ENCODE measurements at places on chromosomes 2 and 18.

DNA sequence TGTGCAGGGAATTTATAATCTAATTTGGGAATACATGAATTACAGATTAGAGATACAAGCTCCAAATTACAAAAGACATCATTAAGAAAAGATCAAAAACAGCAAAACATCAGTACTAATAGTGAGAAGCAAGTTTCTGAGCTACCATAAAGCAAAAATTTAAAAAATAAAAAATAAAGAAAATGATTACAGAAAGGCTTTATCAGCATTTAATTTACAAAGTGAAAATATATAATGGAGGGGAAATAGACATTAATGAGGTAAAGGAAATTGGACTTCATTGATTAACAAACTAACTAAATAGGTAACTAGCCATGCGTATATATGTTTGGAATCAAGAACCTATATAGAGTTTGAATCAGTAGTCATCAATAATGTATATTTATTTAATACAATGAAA is 712.9 kb upstream of the DDX18 start:
- no peak for DNase-seq

DNA sequence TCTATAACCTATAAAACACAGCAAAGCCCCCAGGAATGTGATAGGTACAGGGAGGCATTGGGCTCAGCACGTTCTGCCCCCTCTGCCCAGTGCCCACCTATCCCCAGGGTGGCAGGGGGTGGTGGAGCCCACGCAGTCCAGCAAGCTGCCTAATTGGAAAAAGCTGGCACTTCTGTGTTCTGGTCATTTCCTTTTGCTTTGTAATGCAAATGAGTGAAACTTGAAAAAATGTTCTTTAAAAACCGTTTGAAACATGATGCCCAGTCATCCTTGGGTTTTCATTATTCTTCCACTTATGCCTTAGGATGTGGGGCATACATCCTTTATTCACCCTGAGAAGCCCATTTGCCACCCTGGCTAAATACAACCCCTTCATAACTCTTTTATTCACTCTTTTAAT is 89.9 kb upstream of the LTBP1 start:
- DNase-seq: no peak

GRCh38 chr2:146496248-146496647 is 1348.6 kb upstream of the ACVR2A start:
- no peak for DNase-seq

GRCh38 chr2:12074126-12074844 is 327.9 kb downstream of the LPIN1 start:
- DNase-seq: no peak

DNA sequence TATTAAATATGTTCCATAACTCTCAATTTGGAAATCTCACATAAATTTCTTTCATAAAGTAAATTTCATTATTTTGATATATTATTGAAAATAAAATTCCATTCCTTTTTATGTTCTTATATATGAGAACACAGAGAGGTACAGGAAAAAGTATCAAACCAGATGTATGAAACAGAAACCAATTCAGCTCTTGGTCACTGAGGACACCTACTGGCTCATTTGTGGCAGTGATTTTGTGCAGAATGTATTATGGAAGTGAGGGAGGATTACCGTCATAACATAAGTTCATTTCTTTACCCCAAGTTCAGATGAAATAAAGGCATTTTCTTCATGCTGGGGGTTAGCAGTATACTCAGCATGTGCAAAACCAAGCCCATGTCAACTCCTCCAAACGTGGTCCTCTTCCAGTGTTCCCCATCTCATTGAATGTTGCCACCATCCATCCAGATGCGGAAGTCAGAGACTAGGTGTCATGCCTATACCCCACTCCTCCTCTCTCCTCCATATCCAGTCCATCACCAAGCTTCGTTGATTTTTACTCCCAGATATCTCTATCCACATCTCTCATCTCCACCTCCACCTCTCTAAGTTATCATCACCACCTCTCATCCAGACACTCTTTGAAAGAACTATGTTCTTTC is 41.7 kb upstream of the MALL start:
- peak; percentile 18 for DNase-seq

DNA sequence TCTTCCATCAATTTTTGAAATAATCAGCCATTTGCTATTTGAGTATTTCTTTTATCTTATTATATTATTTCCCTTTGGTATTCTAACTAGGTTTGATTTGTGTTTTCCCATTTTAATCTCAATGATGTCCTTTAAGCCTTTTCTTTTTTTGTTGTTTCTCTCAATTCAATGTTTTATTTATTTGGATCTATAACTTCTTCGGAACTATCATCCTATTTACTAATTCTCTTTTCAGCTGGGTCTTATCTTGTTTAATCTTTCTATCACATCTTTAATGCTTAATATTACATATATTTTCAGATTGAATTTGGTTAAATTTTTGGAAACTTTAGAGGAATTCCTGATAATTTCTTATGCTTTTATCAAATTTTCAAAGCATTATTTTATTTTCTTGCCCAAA is 448.3 kb downstream of the SOX11 start:
- DNase-seq: no peak

- DNase-seq: no peak
Measured at GRCh38 chr2:227395556-227395955, 7.8 kb upstream of the SCYGR1 start.

DNA sequence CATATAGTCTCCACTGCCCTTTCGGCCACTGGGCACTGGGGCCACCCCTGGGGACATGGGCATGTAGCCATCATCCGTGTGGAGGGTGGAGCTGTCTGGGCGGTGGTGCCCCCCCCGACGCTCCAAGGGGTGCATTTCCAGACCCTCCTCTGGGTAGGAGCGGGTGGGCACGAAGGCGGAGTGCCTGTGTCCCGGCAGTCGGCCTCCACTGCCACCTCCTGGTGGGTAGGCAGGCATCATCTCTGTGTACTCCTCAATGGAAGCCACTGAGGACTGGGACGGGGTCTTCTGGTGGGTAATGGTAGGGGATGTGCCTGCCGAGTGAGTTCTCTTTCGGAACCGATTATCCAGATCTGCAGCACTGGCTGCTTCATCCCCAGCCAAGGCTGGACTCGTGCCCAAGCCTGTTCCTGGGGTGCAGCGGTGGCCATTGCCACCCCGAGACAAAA is 2.8 kb downstream of the IRS1 start:
- peak; percentile 62 for DNase-seq

DNA sequence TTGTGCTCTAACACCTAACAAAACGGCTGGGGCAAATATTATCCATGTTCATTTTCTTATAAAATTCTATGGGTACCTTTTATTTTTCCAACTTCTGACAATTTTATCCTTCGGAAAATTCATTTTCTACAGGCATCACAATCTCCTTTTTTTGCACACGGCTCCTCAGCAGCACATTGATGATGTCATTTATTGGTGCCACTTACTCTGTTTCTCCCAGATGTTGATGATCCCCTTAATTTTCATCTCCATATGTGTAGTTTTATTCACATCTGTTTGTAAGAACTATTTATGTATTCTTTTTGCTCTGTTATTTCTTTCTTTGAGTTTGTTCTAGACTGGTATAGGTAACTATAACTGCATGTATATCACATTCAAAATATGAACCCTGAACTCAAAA is 1660.8 kb upstream of the DDX18 start:
- DNase-seq: no peak

- DNase-seq: no peak
Measured at GRCh38 chr18:79635427-79635726, 44.2 kb upstream of the CTDP1 start.

DNA sequence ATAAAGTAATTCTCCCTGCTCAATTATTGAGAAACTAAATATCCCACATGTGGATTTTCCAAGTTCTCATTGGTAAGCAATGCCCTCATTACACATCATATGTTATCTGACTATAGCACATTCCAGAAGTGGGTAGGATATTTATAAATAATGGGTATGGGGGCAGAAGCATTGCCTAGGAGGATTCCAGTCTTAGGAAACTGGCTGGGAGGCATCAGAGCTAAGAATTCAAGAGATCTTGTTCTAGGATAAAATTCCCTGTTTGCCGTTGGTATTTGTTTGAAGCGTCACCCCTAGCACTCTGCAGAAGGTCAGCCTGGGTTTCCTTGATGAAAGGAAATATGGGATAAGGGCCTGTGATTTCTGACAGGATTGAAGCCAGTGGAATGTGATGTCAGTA is 20.1 kb downstream of the SIX2 start:
- DNase-seq: no peak

DNA sequence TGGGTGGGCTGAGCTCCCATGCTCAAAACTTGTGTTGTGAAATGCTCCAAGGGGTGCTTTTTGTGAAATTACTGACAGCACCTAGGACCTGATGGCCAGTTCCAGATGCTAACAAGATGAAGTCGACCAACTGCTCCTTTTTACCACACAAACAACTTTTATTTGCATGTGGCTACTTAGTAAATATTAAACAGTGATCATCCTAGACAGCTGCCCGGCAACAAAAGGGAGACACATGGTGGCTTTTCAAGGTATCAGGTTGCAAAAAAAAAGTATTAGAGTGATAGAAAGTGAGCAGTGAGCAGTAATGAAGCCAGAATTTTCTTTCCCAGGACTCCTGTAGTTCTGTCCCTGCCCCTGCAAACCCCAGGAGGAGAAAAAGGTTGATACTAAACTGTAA is 118.5 kb downstream of the RPIA start:
- no peak for DNase-seq

- DNase-seq: no peak
Measured at GRCh38 chr2:126653761-126654160, 2.2 kb upstream of the GYPC start.

DNA sequence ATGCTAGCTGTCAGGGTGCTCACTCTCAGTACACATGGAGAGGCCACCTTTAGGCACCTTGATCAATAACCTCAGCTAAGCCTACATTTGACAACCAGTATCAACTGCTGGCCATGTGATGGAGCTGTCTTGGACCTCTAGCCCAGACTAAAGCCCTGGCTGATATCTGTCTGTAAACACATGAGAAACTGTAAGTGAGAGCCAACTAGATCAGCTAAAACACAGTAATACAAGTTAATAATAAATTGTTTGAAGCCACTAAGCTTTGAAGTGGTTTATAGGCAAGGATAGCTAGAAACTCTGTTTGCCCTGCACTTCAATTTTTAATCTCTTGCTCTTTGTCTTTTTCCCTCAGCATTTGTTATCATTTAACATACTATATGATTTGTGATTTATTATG is 407.1 kb downstream of the SPAG16 start:
- DNase-seq: no peak

GRCh38 chr2:506451-506850 is 170.8 kb downstream of the TMEM18 start:
- no peak for DNase-seq

- no peak for DNase-seq
Measured at GRCh38 chr2:108565778-108566375, 31.6 kb downstream of the LIMS1 start.

GRCh38 chr2:74554820-74555531 is 456 bp downstream of the DOK1 start:
- DNase-seq: peak; percentile 84

DNA sequence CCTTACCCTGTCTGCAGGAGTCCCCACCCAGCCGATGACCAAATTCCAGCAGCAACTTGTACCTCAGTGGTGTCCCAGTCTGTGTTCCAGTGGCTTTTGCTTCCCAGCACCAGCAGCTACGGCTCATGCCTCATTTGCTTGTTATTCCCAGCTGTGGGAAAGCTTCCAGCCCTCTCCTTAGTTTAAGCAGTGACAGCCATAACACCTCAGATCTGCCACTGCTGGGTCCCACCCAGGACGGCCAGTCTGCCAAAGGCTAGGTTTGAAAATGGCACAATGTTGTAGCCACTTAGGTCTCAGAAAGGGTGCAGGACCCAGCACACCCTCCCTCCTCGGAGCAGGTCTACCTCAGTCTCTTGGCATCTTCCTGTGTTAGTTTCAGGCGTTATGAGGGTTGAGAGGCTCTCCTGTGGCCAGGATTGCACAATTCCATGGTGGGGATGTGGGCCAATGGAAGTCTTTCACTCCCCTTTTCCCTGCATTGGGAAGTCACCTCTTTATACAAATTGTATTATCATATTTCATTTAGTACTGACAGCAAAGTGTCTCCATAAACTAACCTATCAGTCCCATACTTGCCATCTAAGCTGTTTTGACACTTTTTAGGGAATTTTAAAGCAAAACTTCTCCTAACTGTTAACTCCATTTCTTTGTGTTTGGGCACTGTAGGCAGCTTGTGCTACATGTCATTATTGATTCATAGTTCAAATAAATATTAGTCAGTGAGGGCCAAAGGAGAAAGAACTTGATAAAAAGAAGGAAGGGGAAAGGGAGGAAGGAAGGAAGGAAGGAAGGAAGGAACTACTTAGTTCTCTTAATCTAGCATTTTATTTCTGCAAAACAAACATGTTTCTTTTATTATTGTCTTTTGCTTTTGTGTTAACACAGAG is 62.9 kb upstream of the FAM110C start:
- DNase-seq: no peak

DNA sequence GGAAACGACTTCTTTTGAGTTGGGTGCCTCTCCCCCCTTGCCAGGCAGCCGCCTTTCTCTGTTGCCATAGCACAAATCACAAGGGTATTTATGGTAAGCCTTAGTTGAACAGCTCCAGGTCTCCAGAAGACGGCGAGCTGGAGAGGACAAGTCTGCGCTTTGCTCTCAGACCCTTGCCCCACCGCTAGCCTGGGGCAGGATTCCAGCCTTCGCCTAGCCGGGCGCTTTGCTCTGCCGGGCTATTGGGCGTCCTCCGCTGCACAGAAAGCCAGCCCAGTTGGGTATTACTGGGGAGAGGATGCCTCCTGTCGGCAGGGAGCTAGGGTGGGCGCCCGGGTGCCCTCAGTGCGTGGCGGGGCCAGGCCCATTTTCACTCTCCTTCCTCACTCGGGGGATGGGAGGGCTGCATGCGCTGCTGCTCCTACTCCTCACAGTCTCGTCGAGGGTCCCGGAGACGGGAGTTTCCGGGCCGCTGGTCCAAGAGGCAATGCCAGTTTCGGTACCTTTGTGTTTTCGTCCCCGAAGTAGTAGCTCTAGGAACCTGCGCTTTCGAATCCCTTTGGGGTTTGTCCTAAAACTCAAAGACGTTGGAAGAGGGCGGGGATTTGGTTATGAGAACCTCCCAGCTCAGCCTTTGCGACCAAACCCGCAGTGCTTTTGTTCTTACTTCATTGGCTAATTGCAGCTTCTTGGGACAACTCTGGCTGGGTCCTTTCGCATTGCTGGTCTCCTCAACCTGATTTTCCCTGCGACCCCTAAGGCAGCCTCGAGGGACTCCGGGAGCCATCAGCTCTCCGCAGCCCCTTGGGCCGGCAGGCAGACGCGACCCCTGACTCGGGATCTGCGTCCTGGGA is 3.6 kb upstream of the DLX2 start:
- DNase-seq: peak; percentile 80

- no peak for DNase-seq
Measured at GRCh38 chr18:52183107-52183506, 156.9 kb upstream of the DCC start.

- peak; percentile 35 for DNase-seq
Measured at GRCh38 chr2:70936979-70937811, 1.5 kb downstream of the ATP6V1B1 start.

GRCh38 chr18:58416014-58416703 is 212.7 kb downstream of the ALPK2 start:
- DNase-seq: no peak

- DNase-seq: no peak
Measured at GRCh38 chr18:3008541-3008940, 4.4 kb downstream of the LPIN2 start.
